ENCODE measurements at places on chromosomes 4 and X.

DNA sequence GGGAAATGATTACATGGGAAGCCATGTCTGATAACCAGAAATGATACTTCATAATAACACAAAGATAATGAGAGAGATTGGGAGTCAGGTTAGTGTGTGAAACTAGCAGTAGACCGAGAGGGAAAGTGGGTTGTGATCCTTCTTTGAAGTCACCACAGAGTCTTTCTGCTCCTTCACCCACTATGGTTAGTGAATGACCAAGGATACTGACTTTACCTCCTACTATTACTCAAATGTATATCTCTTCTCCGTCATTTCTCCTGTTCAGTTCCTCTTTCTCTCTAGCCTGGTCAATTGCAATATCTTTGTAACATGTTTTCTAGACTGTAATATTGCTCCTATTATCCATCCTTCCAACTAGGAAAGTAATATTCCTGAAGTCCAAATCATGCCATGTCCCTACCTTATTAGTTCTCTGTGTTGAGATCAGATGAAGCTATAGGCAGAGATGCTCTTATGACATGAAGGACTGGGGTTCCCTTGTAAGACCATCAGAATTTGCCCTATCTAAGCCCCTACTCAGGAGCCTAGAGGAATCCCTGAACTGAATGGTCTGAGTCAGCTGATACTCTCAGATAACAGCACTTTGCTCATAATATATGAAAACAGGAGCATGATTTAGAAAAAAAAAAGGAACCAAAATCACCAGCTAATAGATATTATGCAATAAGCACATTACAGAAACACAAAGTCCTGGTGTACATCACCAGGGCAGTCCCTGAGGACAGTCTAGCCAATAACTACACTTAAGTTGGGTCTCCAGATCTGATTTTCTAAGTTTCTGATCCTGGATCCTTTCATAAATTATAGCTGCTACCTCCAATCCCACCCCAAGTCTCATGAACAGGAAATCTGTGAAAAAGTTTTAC, 81.2 kb downstream of the SHROOM3 start:
- no peak for DNase-seq

DNA sequence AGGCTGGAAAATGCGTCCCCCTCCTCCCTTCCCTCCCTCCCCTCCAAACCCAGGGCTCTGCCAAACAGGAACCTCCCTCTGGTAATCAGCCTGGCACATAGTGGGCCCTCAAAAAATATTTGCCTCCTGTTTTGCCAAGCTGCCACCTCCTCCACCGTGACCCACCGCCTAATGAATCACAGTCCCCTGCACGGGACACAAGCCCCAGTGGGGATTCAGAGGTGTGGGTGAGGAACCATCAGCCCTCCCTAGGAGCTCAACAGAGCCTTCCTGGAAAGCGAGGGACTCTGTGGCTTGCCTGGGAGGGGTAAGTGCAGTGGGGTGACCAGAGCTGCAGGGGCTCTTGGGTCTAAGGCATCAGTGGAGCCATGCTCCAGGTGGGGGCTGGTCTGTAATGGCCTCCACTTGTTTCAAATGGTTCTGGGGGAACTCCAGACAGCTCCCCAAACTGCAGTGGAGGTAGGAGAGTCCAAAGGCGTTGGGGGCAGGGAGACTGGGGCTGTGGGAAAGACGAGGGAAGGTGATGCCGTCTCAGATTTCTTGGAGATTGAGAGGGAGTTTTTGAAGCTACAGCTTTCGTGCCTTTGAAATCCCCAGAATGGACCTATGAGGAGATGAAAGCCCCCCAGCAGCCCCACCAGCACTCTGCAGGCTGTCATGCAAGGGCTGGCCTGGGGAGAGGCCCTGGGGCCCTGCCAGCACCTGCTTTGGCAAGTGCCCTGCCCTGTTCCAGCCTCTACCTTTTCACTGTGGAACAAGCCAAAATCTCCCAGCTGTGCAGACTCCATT, 1.0 kb upstream of the PPP2R2C start:
- no peak for DNase-seq

DNA sequence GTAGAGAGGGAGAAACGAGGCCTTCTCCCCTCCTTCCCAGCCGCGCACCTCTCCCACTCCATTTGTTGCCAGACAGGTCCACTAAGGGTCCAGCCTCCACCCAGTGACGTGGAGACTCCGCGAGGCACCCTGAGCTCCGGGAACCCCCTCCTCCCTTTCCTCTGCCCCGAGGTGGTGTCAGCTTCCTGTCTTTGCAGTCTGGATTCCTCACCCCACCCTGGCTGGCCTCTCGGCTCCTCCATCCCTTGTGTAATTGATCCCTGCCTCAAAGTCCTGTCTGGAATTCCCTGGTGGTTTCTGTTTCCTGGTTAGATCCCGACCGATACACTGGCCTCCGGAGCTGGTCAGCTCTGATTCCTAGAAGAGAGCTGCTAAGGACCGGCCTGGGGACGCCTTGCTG, 105.9 kb upstream of the SCOC start:
- no peak for DNase-seq

GRCh38 chrX:54359408-54359807, 1.6 kb upstream of the WNK3 start:
- no peak for DNase-seq

DNA sequence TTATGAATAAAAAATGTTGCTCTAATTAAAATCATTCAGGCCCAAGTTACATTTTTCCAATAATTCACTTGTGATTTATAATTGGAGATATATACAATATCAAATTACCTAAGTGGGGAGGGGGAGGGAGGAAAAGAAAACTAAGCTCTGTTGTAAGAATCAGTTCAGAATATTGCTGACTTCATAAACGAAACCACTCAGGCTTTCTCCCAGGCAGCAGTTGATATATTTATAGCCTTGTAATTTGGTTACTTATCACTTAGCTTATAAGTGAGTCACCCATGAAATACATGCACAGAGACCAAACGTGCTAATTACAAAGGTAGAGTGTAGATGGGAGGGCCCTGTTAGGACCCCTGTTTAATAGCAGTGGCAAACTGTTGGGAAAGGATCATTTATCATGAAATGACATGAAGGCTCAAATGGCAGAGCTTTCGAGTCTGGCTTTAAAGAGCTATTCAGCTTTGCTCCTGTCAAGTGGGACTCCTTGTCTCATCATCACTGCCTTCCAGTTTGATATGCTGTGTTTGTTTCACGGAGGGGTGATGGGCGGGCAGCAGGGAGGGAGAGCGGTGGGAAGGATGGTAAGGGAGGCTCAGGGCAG, 105.6 kb upstream of the PGRMC2 start:
- no peak for DNase-seq

DNA sequence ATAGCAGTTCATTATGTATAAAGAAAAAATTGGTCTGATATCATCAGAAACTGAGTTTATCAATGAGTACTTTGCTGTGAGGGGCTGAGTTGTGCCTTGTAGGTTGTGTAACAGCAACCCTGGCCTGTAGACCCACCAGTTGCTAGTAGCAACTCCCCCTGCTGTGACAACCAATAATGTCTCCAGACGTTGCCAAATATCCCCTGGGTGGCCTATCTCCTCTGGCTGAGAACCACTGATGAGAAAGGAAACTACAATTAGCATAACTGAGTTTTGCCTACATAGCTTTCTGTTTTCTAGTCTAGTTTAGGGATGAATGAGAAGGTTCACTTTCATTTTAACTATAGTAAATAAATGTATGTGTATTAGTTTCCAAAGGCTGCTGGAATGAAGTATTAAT, 234.1 kb downstream of the CPE start:
- no peak for DNase-seq

GRCh38 chrX:68090266-68090665, 343.0 kb downstream of the OPHN1 start:
- no peak for DNase-seq

- DNase-seq, result no peak
These were observed 57.8 kb upstream of the NDST4 start for GRCh38 chr4:115171220-115171619.

DNA sequence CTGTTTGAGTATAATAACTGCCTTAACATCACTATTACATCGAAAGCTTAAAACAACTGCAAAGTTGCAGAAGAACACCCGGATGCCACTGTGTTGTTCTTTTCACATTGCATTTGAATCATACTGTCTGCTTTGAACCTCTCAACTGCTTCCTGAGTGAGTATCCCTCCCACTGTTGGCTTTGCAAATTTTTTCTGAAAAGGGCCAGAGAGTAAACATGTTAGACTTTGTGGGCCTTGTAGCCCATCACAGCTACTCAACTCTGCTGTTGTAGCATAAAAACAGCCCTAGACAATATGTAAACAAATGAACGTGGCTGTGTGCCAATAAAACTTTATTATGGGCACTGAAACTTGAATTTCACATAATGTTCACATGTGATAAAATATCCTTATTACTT, 76.1 kb downstream of the NSG1 start:
- no peak for DNase-seq
